ENCODE measurements at places on chromosomes 11 and 22. TPM values are rescaled to one million over a fixed set of nuclear protein-coding genes. Genes with fewer than 3 reads are reported as not detected.

OR5D13 gene
- polyA plus RNA-seq = not detected

FGF19 gene
- polyA plus RNA-seq = 1.7 TPM

MS4A4A gene
- polyA plus RNA-seq = 4.6 TPM

NPAS4 gene
- polyA plus RNA-seq = 0.54 TPM

ARHGAP42 gene
- polyA plus RNA-seq = 29.4 TPM

SEPTIN3 gene
- polyA plus RNA-seq = 6.1 TPM

ANO1 gene
- polyA plus RNA-seq = 10.1 TPM

H19 gene
- polyA plus RNA-seq = 4,606 TPM

RAB3IL1 gene
- polyA plus RNA-seq = 18.8 TPM

SEZ6L gene
- polyA plus RNA-seq = 0.18 TPM
